ENCODE measurements at places on chromosomes 11 and 22. TPM values are rescaled to one million over a fixed set of nuclear protein-coding genes. Genes with fewer than 3 reads are reported as not detected.

Gene SLC17A6
- total RNA-seq, result not detected

Gene CHRM1
- total RNA-seq, result not detected

Gene OLFML1
- total RNA-seq, result not detected

Gene FLRT1
- total RNA-seq, result 2.7 TPM

Gene MS4A3
- not detected for total RNA-seq

Gene PKDREJ
- not detected for total RNA-seq

Gene FAM111B
- 1.6 TPM for total RNA-seq

Gene CSF2RB
- total RNA-seq, result not detected
